ENCODE measurements at places on chromosomes 1 and 21. TPM values are rescaled to one million over a fixed set of nuclear protein-coding genes. Genes with fewer than 3 reads are reported as not detected.

DNA sequence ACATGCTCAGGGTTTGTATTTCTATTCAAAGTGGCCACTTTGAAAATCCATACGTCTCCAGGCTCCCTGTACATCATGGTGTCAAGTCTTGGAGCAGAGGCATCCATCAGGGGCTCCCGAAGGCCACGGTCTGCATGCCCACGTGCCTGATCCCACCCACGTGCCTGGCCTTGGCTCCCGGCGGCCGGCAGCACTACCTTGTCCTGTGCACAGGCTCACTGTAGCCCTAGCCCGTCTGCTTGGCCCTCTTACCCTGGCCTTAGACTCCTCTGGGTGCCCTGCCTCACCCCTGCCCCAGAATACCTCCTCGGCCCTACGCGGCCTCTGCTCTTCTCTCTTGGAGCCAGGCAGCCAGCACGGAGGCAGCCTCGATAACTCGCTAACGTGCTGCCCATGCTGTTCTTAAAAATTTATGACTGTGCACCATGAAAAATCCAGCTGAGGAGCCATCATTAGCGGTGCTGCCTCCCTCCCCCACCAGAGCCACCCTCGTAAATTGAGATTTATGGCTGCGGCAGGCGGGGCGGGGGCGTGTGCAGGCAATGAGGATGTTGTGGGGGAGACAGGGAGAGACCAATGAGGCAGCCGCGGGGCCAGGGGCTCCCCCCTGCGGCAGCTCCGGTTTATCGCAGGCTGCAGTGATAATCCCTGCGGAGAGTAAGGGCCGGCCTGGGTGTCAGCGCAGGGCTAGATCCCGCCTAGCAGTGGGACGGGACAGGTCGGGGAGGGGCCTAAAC lies 24.6 kb downstream of the DMAP1 start:
- peaks cover 23% of the 10 kb centered on the region for H3K4me1 ChIP-seq
- no peak overlapping the region for H3K27ac ChIP-seq
- no peaks in the 10 kb centered on the region for H3K36me3 ChIP-seq
- no peaks in the 10 kb centered on the region for H3K27me3 ChIP-seq
- H3K4me3 ChIP-seq = no peak overlapping the region

DNA sequence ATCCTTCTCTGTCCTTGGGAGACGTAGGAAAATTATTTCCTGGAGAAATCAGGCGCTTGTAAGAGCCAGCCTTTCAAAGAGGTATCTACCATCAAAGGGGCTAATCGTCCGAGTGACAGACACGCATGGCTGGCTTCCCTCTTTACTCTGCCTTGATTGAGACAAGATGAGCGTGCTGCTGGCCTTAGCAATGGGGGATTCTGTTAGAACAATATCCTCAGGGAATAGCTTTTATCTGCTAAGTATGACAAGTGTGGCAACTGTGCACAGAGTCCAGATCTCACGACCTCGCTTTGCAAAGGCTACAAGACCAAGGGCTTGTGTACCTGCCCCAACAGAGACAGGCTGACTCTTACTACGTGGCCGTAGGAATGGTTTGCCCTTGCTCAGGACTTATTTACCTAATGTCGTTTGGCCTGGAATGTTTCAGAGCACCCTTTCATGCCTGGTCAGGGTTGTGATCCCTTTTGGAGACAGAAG lies 417.1 kb downstream of the KIF26B start:
- H3K4me3 ChIP-seq = no peak overlapping the region
- no peaks in the 10 kb centered on the region for H3K36me3 ChIP-seq
- no peak overlapping the region for H3K27ac ChIP-seq
- H3K27me3 ChIP-seq = no peaks in the 10 kb centered on the region
- no peak for DNase-seq
- no peaks in the 10 kb centered on the region for H3K4me1 ChIP-seq

DNA sequence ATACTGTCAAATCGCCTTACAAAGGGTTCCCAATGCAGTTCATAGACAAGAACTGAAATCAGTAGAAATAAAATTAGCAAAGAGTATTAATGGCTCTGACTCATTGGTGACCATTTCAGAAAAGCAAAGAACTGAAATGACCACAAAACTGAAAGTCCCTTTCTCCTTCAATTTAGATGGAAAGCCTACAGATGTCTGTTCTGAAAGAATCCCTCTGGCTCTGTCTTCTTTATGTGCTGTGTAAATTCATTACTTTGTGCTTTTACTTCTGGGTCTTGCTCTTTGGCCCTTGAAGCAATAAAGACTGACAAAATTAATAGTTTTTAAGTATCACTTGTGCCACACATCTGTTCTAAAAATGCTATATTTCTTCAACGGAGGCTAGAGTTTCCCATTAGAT lies 62.7 kb upstream of the GPR89A start:
- H3K4me1 ChIP-seq = no peaks in the 10 kb centered on the region
- no peaks in the 10 kb centered on the region for H3K36me3 ChIP-seq
- DNase-seq = no peak
- H3K4me3 ChIP-seq = no peak overlapping the region

- H3K4me3 ChIP-seq = no peak overlapping the region
- no peak for DNase-seq
- H3K27ac ChIP-seq = no peak overlapping the region
Measured at GRCh38 chr1:230561570-230561969, 80.7 kb upstream of the COG2 start.

- no peak overlapping the region for H3K4me3 ChIP-seq
- no peaks in the 10 kb centered on the region for H3K36me3 ChIP-seq
- no peak for DNase-seq
- H3K27me3 ChIP-seq = no peaks in the 10 kb centered on the region
Measured at GRCh38 chr1:21622466-21623315, 46.5 kb downstream of the RAP1GAP start.

GRCh38 chr1:155062702-155063411 lies 683 bp upstream of the EFNA4 start:
- peaks cover 32% of the 10 kb centered on the region for H3K36me3 ChIP-seq
- peaks cover 27% of the 10 kb centered on the region for H3K4me1 ChIP-seq
- H3K4me3 ChIP-seq = peak overlapping the region; percentile 82

AJAP1 gene
- 0.16 TPM for total RNA-seq

DNA sequence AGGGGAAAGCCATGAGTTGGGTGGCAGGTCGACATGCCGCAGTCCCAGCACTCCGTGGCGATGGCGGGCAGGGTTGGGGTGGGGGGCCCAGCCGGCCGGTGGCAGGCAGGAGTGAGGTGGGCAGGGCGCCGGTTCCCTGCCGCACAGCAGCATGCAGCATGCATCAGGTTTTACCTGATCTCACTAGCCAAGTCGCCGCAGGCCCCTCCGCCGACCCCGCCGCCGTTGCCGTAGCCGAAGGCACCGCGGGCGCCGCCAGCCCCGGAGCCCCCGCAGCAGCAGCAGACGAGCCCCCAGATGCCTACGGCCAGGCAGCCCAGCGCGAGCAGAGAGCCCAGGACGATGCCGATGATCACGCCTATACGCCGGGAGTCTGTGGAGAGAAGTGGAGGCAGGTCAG lies 6.7 kb downstream of the VSIG8 start:
- no peak overlapping the region for H3K4me3 ChIP-seq
- H3K4me1 ChIP-seq = peaks cover 10% of the 10 kb centered on the region
- H3K27me3 ChIP-seq = no peaks in the 10 kb centered on the region
- H3K27ac ChIP-seq = no peak overlapping the region
- H3K36me3 ChIP-seq = no peaks in the 10 kb centered on the region

- no peaks in the 10 kb centered on the region for H3K36me3 ChIP-seq
- DNase-seq = no peak
- no peak overlapping the region for H3K27ac ChIP-seq
- H3K4me3 ChIP-seq = peak overlapping the region; percentile 44
- H3K4me1 ChIP-seq = no peaks in the 10 kb centered on the region
- H3K27me3 ChIP-seq = no peaks in the 10 kb centered on the region
Measured at GRCh38 chr1:22645931-22646330, 2.5 kb downstream of the C1QC start.

DNA sequence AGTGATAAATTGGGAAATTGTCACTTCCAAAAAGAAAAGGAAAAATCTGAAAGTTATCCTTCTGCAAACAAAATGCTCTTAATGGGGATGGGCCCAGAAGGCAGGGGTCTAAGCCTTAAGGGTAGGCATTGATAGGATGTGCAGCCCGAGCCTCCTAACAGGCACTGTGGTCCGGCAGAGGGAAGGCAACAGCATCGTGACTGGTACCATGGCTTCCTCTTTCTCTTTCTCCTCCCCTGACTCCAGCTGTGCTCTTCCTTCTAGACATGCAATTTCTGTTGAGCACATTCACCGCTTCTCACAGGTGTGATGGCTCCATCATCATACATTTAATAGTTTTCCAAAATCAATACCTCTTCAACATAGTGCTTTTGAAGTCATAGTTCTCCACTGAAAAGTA lies 91.5 kb downstream of the SELENOF start:
- no peaks in the 10 kb centered on the region for H3K36me3 ChIP-seq
- H3K27me3 ChIP-seq = no peaks in the 10 kb centered on the region
- H3K4me1 ChIP-seq = no peaks in the 10 kb centered on the region
- H3K4me3 ChIP-seq = no peak overlapping the region
- no peak for DNase-seq
- H3K27ac ChIP-seq = no peak overlapping the region

FCRL3 gene
- not detected for total RNA-seq

GRCh38 chr1:165717918-165718515 lies 19.7 kb upstream of the ALDH9A1 start:
- DNase-seq = peak; percentile 21
- H3K27me3 ChIP-seq = no peaks in the 10 kb centered on the region
- no peaks in the 10 kb centered on the region for H3K4me1 ChIP-seq
- no peaks in the 10 kb centered on the region for H3K36me3 ChIP-seq
- no peak overlapping the region for H3K27ac ChIP-seq

TAS1R1 gene
- total RNA-seq = not detected
